ENCODE measurements at places on chromosomes 2 and 18. TPM values are rescaled to one million over a fixed set of nuclear protein-coding genes. Genes with fewer than 3 reads are reported as not detected.

GRCh38 chr2:47225061-47225783, 70.1 kb upstream of the STPG4 start:
- DNase-seq, result peak; percentile 84
- H3K4me1 ChIP-seq, result no peaks in the 10 kb centered on the region
- peak overlapping the region; percentile 21 for H3K27ac ChIP-seq
- no peaks in the 10 kb centered on the region for H3K27me3 ChIP-seq

DNA sequence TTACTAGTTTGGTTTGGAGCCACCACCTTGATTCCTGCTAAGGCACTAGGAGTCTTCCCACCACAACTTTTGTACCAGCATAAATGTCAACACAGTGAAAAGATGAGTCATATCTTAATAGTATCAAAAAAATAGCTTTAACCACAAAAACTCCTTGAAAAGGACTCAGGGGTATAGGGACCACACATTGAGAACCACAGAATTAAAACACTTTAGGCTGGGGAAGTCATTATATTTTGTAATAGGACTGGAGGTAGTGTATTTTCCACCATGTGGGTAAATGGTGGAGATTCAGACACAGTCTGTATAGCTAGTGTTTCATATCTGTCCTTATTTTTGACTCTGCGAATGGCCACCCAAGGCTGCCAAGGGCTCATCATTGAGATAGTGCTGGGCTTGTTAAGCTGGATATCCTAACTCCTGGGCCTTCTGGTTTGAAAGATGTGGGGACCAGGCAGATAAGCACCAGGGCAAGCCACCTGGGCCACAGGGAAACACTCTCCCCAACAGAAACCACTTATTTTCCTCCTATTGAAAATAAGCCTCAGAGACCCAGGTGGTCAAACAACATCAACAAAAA, 19.1 kb upstream of the FHL2 start:
- no peaks in the 10 kb centered on the region for H3K4me1 ChIP-seq
- no peak overlapping the region for H3K27ac ChIP-seq
- no peak overlapping the region for H3K4me3 ChIP-seq
- H3K36me3 ChIP-seq, result no peaks in the 10 kb centered on the region

DNA sequence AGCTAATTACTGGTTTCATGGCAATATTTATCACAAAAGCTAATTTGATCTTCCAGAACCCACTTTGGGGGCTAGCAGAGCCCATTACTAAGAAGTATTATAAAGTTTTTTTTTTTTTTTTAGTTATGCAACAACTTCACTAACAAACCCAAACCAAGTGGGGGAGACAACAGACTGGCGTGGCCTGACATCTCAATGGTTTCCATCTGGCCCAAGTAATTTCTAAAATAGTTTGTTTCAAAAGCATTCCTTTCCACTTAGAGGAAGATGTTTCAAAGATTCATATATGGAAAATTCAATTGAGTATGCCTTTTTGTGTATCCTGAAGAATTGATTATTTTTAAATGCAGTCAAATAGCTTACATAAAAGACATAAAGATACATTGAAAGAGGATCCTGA, 367.1 kb downstream of the HRH4 start:
- no peaks in the 10 kb centered on the region for H3K4me1 ChIP-seq
- no peak overlapping the region for H3K27ac ChIP-seq
- no peaks in the 10 kb centered on the region for H3K36me3 ChIP-seq

- no peak within 1 kb of the TSS for H3K4me3 ChIP-seq
- H3K36me3 ChIP-seq, result no peaks in the 10 kb centered on the region
- H3K4me1 ChIP-seq, result peaks cover 5% of the 10 kb centered on the region
- H3K27ac ChIP-seq, result no peak within 1 kb of the TSS
- no peaks in the 10 kb centered on the region for H3K27me3 ChIP-seq
Observed at GRCh38 chr2:68974251-68974650, at the start of gene GKN1. TSS of gene GKN1 (plus strand) at chr2:68974636. CDS start at chr2:68974678, 42 bp downstream.

GRCh38 chr2:109201465-109202327, 72.7 kb downstream of the SH3RF3 start:
- no peaks in the 10 kb centered on the region for H3K27me3 ChIP-seq
- no peak overlapping the region for H3K4me3 ChIP-seq
- peak overlapping the region; percentile 31 for H3K27ac ChIP-seq
- H3K36me3 ChIP-seq, result no peaks in the 10 kb centered on the region
- no peaks in the 10 kb centered on the region for H3K4me1 ChIP-seq

DNA sequence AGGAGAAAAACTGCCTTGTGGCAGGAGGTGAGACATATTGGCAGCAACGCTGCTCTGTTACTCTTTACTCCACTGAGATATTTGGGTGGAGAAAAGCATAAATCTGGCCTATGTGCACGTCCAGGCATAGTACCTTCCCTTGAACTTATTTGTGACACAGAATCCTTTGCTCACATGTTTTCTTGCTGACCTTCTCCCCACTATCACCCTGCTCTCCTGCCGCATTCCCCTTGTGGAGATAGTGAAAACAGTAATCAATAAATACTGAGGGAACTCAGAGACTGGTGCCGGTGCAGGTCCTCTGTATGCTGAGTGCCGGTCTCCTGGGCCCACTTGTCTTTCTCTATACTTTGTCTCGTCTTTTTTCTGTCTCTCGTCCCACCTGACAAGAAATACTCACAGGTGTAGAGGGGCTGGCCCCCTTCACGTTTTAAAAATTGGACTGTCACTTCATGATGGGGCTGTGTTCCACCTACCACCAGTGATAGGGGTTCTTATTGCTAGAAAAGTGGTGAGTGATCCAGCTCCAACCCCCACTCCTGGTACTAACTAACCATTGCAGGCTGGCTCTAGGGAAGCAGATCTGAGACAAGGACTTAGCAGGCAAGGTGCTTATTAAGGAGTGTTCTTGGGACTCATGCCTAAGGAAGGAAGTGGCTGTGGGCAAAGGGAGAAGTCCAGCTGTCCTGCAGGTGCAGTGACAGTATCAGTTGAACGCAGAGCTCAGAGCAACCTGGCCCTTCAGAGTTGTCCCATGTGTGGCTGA, 51.7 kb downstream of the LONRF2 start:
- H3K4me1 ChIP-seq, result no peaks in the 10 kb centered on the region
- no peaks in the 10 kb centered on the region for H3K27me3 ChIP-seq
- DNase-seq, result no peak

DNA sequence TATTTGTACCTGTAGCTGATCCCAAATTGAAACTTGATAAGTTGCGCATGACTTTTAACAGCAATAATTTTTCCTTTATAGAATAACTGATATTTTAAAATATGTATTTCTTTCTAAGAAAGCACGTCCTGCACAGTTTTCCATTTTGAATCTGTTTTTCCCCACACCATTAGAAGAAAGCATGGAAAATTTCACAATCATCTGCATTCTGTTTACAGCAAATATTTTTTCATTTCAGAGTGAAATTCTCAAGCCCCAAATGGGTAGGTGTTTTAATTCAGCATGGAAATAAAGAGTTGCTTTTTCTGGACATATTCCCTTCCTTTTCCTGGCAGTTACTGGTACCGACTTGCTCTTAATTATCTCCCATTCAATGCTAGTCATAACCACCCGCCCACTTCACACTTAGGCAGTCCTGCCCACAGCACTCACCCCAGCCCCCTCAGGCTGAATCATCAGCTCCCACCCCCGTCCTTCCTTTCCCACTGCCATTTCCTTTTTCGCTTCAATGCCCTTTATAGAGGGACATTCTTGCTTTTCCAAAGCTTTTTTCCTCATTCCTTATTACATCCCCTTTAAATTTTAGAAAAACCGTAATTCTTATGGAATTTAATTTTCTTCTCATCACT, 89.2 kb upstream of the GLS start:
- H3K36me3 ChIP-seq, result no peaks in the 10 kb centered on the region
- H3K27ac ChIP-seq, result no peak overlapping the region
- H3K27me3 ChIP-seq, result no peaks in the 10 kb centered on the region
- peak; percentile 76 for DNase-seq

- H3K27ac ChIP-seq, result no peak overlapping the region
- H3K36me3 ChIP-seq, result no peaks in the 10 kb centered on the region
- H3K4me3 ChIP-seq, result no peak overlapping the region
- H3K4me1 ChIP-seq, result no peaks in the 10 kb centered on the region
- DNase-seq, result peak; percentile 67
- no peaks in the 10 kb centered on the region for H3K27me3 ChIP-seq
Observed at GRCh38 chr2:227406177-227407031, 18.7 kb upstream of the SCYGR1 start.

DNA sequence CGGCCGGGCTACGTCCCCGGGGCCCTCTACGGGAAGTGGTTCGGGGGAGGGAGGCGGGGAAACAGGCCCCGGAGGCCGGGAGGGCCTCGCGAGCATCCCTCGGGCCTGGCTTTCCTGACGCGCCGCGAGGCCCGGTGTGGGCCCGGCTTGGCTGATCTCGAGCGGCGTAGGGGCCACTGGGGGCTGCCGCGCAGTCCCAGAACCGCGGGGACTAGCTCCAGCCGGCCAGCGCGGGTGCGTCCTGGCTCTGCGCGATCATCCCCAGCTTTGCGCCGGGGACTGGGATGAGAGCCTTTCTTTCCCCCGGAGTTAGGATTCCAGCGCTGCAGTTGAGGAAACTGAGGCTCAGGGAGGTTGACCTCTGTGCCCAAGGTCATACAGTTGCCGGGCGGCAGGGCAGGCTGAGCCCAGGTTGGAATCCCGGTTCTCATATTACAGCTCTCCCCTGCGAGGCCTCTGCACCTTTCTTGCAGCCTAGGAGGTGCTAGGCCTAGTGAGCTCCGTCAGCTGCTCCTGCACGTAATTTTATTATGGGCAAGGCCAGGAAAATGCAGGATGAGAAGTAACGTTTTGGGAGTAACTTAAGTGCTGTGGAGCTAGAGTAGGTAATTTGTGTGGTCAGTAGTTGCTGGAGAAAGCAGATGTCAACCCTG, 501 bp downstream of the LPIN1 start:
- peaks cover 5% of the 10 kb centered on the region for H3K4me1 ChIP-seq
- peak overlapping the region; percentile 95 for H3K4me3 ChIP-seq
- H3K27me3 ChIP-seq, result no peaks in the 10 kb centered on the region
- no peak overlapping the region for H3K27ac ChIP-seq

DNA sequence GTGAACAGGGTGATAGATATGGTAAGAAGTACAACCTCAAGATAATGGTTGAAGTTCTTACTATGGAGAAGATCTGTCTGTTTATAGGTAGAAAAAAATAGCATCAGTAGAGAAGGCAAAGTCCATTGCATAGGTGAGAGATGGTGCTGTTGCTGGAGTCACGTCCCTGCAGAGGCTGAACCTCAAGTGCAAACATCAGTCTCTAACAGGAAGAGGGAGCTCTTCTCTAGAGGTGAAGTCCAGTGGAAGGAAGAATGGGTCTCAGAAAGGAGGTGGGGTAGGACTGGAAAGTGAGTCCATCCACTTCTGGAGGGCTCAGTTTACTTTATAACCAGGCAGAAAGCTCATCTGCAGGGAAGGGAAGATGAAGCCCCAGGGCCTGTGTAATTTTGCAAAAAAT, 337.7 kb downstream of the MEIS1 start:
- no peak overlapping the region for H3K27ac ChIP-seq
- no peaks in the 10 kb centered on the region for H3K36me3 ChIP-seq
- H3K4me1 ChIP-seq, result no peaks in the 10 kb centered on the region
- no peak overlapping the region for H3K4me3 ChIP-seq
- H3K27me3 ChIP-seq, result no peaks in the 10 kb centered on the region

GRCh38 chr2:149648282-149649030, 60.9 kb upstream of the MMADHC start:
- H3K36me3 ChIP-seq, result no peaks in the 10 kb centered on the region
- no peaks in the 10 kb centered on the region for H3K4me1 ChIP-seq
- H3K27me3 ChIP-seq, result no peaks in the 10 kb centered on the region
- DNase-seq, result no peak

DNA sequence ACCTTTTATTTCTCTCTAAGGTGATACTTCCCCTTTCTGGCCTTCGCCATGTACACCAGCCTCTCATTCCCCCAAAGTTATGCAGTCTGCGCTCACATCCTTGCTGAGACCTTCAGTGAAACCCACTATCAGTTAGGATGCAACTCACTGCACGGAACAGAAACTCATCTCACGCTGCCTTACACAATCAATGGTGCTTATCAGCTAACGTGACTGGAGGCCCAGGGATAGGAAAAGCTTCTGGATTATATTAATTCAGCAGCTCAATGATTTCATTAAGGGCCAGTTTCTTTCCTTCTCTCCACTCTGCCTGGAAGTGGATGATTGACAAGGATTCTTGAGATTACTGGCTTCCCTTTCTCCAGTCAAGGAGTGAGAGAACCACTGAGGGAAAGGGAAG, 44.8 kb downstream of the CDH2 start:
- H3K27ac ChIP-seq, result no peak overlapping the region
- H3K4me3 ChIP-seq, result no peak overlapping the region
- H3K4me1 ChIP-seq, result peaks cover 2% of the 10 kb centered on the region
- no peaks in the 10 kb centered on the region for H3K27me3 ChIP-seq
- DNase-seq, result no peak
- H3K36me3 ChIP-seq, result no peaks in the 10 kb centered on the region

- no peak overlapping the region for H3K27ac ChIP-seq
- H3K36me3 ChIP-seq, result no peaks in the 10 kb centered on the region
- no peaks in the 10 kb centered on the region for H3K4me1 ChIP-seq
- no peaks in the 10 kb centered on the region for H3K27me3 ChIP-seq
- no peak for DNase-seq
Observed at GRCh38 chr2:63631501-63631900, 42.7 kb downstream of the MDH1 start.

DNA sequence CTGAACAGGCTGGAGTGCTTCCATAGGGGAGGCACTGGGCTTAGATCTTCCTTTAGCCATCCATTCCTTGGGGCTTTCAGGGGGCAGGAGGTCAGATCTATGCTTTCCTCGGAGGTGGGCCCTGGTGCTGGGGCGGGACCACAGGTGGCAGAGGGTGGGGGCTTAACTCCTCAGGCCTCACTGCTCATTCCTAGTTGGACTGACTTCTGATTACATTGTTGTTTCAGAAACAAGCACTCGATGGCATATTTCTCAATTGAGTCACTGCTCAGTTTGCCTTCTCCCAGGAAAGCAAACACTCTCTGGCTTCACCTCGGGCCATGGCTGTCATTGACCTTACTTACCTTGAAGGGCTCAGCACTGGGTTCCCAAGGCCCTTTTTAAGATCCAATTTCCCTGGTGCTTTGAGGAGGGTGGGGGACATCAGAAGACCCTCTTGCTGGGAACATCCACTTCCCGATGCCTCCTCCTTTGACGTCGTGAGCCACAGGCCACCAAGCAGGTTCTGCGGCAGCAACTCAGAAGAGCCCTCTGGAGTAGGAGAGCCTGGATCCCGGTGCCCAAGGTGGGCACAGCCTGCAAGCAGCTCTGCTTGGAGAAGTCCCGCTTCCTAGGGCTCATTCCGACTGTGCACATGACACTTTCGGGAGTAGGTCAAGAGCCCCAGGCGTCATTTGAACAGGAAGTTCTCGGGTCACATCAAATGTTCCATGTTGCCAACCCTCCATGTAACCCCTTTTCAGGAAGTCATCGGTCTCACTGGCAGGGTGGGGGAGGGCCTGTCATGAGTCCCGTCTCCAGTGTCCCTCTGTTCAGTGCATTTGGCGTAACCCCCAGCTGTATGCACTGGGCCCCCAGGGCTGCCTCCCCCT, 40.6 kb downstream of the SDC1 start:
- DNase-seq, result peak; percentile 51
- H3K27ac ChIP-seq, result no peak overlapping the region
- H3K27me3 ChIP-seq, result no peaks in the 10 kb centered on the region
- no peak overlapping the region for H3K4me3 ChIP-seq
- no peaks in the 10 kb centered on the region for H3K4me1 ChIP-seq

The ALPI gene
- total RNA-seq, result not detected

The CHAC2 gene
- 1.3 TPM for total RNA-seq

The TOGARAM2 gene
- 0.65 TPM for total RNA-seq

The MBD5 gene
- total RNA-seq, result 63.2 TPM

GRCh38 chr2:231918501-231919330, 7.5 kb downstream of the NPPC start:
- peak; percentile 55 for DNase-seq
- H3K4me1 ChIP-seq, result no peaks in the 10 kb centered on the region
- no peak overlapping the region for H3K27ac ChIP-seq
- H3K27me3 ChIP-seq, result no peaks in the 10 kb centered on the region

- H3K27ac ChIP-seq, result no peak overlapping the region
- no peaks in the 10 kb centered on the region for H3K4me1 ChIP-seq
- no peak for DNase-seq
- H3K4me3 ChIP-seq, result no peak overlapping the region
Observed at GRCh38 chr2:115554153-115554552, 1111.7 kb downstream of the DPP10 start.

The SLC23A3 gene
- 7.3 TPM for total RNA-seq

Measured in aorta (tissue), 5 donors.